ENCODE measurements at places on chromosomes 6 and 20.

GRCh38 chr20:46804126-46804525 is 90.5 kb upstream of the EYA2 start:
- H3K4me3 ChIP-seq, result no peak overlapping the region
- no peaks in the 10 kb centered on the region for H3K36me3 ChIP-seq
- no peaks in the 10 kb centered on the region for H3K4me1 ChIP-seq
- H3K27me3 ChIP-seq, result peaks cover 23% of the 10 kb centered on the region

- no peak overlapping the region for H3K27ac ChIP-seq
- peaks cover 35% of the 10 kb centered on the region for H3K36me3 ChIP-seq
- no peak overlapping the region for H3K4me3 ChIP-seq
- no peaks in the 10 kb centered on the region for H3K27me3 ChIP-seq
- peaks cover 27% of the 10 kb centered on the region for H3K4me1 ChIP-seq
These were observed 52.1 kb downstream of the PHF20 start for GRCh38 chr20:35823937-35824336.

DNA sequence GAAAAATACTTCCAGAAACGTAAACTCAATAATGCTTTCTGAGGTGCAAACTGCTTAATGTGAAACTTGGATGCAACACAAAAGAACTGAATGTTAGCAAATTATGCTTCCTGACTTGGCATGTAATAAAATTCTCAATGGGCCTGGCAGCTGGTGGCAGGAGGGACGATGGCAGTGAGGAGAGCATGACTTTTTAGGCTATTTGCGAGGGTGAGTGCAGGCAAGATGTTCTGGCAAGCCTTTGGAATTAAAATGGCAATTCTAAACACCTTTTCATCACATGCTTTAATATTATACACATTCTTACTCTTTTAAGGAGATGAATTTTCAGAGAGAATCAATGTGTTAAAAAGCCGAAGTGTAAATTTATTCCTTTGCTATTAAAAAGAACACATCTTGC is 224.8 kb upstream of the CDH4 start:
- no peaks in the 10 kb centered on the region for H3K27me3 ChIP-seq
- peaks cover 2% of the 10 kb centered on the region for H3K36me3 ChIP-seq
- no peaks in the 10 kb centered on the region for H3K4me1 ChIP-seq
- no peak overlapping the region for H3K4me3 ChIP-seq

DNA sequence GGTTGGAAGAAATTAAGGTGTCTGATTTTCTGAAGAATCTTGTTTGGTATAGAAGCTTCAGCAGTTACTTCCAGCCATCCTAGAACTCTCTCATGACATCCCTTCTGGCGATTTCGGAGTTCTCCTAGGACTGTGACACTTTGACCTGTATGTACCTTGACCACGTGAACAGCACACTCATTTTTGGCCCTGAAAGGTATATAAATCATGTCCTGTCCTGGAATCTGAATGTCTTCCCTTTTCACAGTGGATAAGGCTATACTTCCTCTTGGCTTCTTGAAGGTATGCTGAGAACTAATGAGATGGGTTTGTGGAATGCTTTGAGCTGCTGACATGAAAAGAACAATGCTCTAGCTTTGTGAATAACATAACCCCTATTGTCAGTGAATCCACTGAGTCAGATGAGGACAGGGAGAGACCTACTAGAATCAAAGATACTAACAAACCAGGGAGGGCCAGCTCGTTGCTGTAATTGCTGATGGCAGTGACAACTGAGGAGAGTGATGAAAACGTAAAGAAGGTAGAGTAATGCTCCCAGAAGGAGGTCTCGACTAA is 6.0 kb upstream of the ZDHHC14 start:
- H3K27ac ChIP-seq, result no peak overlapping the region
- H3K36me3 ChIP-seq, result no peaks in the 10 kb centered on the region
- peaks cover 20% of the 10 kb centered on the region for H3K4me1 ChIP-seq

DNA sequence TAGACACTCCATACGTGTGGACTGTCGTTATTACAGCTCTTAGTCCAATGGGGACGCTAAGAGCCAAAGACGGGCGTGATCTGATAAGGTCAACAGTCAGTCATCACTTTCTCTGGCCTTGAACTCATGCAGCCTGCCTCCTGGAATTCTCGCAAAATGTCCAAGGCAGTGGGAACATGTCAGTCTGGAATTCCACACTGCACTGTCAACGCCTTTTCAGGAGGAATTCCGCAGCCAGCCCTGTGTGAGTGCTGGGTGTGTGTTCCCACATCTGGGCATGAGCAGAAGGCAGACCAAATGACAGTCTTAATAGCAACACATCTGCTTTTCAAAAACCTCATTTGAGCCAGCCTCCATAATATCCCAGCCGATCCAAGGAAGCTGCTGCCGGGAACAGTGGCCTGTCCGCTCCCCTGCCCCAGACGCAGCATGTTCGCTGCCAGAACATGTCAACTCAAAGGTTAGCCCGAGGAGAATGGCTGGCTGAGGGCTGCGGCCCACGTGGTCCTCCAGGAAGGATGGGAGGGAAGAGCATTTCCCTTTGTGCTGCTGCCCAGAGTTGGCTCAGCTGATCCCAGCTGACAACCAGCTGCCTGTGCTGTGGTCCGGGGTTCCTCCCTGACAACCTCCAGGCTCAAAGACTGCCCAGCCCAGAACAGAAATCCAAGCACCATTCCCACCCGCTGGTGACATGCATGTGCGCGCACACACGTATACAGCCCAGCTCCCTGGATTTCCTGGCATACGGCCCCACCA is 103.1 kb downstream of the SULF2 start:
- H3K4me1 ChIP-seq, result no peaks in the 10 kb centered on the region
- H3K4me3 ChIP-seq, result no peak overlapping the region
- no peaks in the 10 kb centered on the region for H3K27me3 ChIP-seq
- no peak for DNase-seq
- H3K36me3 ChIP-seq, result no peaks in the 10 kb centered on the region
- H3K27ac ChIP-seq, result no peak overlapping the region

All from activated CD4-positive, alpha-beta T cell treated with anti-CD3 and anti-CD28 coated beads for 36 hours (primary cell).